ENCODE measurements at places on chromosomes 2 and 18.

GRCh38 chr18:64330161-64330560, 181.3 kb upstream of the LINC00305 start:
- DNase-seq: peak; percentile 17

- DNase-seq: no peak
Observed at GRCh38 chr2:238866656-238867277, 18.9 kb downstream of the TWIST2 start.

- DNase-seq: no peak
Observed at GRCh38 chr18:25233528-25234321, 118.2 kb downstream of the ZNF521 start.

GRCh38 chr2:170401187-170401586, 223.2 kb downstream of the MYO3B start:
- DNase-seq: no peak

DNA sequence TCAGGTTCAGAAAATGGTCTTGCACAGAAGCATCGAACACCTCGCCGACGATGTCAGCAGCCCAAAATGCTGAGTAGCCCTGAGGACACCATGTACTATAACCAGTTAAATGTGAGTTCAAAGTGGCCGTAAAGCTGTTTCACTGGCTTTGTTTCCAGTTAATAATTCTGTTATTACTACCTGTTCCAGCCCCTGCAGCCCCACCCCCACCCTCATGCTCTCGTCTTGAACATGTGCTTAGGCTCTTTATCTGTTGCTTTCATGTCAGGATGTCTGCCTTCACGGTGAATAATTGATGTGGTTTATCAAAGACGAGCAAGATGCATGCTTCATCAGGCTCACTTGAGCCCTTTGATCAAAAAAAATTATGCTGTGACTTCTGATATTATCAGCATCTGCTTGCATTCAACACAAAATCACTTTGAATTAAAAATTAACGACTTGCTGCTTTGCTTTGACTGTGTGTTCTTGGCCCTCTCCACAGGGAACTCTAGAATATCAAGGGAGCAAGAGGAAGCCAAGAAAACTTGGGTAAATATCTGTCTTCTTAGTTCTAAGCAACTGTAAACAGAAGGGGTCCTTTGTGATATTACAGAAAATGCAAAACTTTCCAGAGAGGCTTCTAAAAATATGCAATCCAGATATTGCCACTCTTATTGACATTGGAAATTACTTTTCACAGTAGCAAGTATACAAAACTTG, 63.4 kb upstream of the SP5 start:
- no peak for DNase-seq
